ENCODE measurements at places on chromosomes 7 and 10.

GRCh38 chr10:43258562-43259212 is 8.2 kb downstream of the RASGEF1A start:
- no peak for DNase-seq

GRCh38 chr10:114683162-114683561 is 25.1 kb upstream of the ABLIM1 start:
- no peak for DNase-seq

- DNase-seq: no peak
Measured at GRCh38 chr10:133196221-133196915, 33.6 kb upstream of the UTF1 start.

DNA sequence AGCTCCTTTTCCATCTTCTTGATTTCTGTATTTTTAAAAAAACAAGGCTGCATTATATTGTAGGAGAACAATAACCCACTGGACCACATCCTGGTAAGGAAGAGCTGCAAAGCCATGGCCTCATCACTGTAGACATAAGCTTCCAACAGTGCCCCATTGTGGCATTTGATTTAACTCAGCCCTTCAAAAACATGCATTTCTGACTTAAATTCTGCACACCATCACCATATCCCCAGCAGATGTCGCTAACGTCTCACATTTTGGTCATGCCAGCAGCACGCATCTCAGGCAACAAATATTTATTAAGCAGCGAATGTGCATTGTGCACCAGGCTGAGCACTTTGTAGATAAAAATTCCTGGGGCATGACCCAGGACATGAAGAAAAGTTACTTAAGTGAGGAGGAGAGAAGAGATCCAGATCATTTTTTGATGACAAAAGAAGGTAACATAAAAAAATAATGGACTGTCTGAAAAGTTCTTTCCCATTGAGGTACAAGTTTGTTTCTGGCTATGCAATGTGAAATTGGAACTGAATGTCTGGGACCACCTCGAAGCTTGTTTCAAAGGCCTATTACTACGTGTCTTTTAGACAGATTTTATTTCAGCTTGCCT is 164.6 kb upstream of the CDCA7L start:
- peak; percentile 7 for DNase-seq

- DNase-seq: no peak
Measured at GRCh38 chr7:100966542-100967291, 2.6 kb upstream of the MUC12 start.

DNA sequence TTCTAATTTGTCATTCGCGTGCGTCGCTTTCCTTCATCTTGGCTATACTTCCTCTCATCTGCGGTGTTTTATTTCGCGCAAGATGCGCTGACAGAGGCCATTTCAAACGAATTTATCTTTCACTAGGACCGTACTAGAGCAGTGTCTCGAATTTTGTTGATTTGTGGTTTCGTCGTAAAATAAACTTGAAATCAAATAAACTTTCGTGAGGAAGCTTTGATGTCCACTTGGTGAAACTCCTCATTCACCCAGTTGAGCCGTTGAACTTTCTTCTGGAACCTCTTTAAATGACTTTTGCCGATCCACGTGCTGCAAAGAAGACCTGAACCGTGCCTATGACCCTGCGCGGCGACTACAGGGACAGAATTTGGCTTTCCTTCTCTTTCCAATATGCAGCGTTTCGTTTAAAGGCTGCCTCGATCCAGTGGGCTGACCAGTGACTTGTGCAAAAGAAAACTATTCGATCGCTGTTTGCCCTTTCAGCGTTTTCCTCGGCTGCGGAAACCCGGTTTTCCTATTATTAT is 163.9 kb upstream of the PPP1R3A start:
- DNase-seq: no peak

- DNase-seq: no peak
Measured at GRCh38 chr7:1738511-1738910, 68.4 kb downstream of the ELFN1 start.

DNA sequence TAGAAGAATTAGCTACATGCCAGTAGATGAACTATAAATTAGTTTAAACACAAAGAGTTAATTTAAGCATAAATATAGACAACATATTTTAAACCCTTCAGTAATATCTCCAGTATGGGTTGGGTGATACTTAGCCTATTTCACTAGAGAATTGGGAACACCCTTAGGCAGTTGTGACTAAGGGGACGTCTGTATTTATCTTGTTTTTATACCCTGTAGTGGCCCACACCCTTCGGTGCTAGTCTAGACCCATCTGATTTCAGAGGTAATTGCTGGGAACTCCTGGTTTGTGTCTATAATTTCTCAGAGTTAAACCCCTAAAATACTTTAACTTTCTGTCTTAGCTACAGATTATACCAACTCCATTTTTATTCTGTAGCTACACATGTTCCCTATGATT is 11.5 kb upstream of the STEAP4 start:
- DNase-seq: no peak

DNA sequence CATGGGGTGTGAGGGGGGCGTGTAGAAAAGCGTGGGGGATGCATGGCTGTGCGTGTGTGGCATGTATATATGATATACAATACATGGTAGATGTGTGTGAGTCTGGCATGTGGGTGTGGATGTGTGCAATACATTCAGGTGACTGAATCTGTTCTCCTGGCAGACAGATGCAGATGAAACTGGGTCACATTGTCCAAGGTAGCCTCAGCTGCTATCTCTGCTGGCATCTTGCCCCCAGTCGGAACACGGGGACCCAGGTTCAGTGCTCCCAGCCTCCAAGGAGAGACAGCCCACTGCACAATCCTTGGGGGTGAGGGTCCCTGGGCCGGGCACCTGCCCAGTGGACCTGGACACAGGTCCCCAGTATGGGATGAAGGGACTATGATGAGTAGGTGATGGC is 12.4 kb upstream of the SRRM3 start:
- no peak for DNase-seq

GRCh38 chr7:87212498-87212897 is 7.0 kb downstream of the TMEM243 start:
- no peak for DNase-seq

DNA sequence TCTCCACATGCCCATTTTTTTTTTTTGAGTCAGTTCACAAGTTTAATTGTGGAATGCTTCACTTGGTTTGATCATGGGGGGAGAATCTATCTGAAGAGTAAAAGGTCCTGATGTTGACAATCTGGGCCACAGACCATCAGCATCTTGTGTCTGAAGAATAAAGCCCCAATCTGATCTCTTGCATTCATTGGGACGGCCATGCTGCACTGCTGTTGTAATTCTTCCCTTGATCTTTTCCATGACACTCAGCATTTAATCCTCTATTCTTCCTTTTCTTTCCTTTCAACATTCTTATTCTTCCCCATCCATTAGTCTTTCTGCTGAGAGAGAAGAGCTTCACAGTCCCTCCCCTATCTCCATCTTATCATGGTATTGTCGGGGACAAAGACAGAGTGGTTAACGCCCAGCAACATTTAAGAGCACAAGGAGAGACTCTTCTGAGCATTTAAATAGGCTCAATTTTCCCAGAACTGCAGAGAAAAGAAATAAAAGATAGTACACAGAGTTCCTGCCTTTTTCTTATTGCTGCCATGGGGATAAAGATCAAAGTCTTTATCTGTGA is 1157.3 kb downstream of the SORCS3 start:
- no peak for DNase-seq

- DNase-seq: peak; percentile 51
Measured at GRCh38 chr10:11162828-11163599, 145.3 kb downstream of the CELF2 start.

GRCh38 chr7:25454020-25454419 is 225.7 kb upstream of the NPVF start:
- DNase-seq: no peak

- no peak for DNase-seq
Measured at GRCh38 chr7:25240340-25240739, 12.1 kb upstream of the NPVF start.

GRCh38 chr7:111053035-111053434 is 37.9 kb upstream of the LRRN3 start:
- no peak for DNase-seq

DNA sequence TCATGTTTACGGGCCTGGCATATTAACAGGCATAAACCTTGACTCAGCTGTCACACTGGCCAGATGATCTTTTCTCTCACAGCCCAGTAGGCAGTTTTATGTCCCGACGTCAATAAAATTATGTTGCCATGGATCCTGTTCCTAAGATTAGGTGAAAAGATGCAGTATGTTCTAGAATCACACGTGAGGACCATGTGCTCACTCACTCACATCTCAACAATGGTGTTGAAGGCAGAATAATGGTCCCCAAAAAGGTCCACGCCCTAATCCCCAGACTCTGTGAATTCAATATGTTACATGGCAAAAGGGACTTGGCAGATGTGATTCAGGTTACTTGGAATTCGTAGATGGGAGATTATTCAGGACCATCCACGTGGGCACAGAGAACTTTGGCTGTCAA is 3.5 kb downstream of the DOCK1 start:
- no peak for DNase-seq

GRCh38 chr7:95132500-95132899 is 191.8 kb downstream of the PON1 start:
- no peak for DNase-seq

GRCh38 chr7:137694405-137694804 is 152.4 kb downstream of the DGKI start:
- no peak for DNase-seq

DNA sequence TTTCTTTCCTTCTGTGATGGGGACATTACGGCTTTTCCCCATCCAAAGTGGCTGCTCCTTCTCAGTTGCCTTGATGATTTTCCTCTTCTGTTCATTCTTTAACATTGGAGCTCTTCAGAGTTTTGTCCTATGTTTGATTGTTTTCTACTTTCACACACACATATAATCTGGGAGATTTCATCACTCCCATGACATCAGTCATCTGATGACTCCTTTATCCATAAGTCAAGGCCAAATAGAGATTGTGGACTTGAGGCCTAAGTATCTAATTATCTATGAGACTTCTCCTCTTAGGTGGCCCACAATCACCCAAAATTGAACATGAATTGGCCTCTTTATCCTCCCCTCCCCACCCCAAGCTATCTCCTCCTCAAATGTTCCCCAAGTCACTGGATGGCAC is 5.3 kb upstream of the COL1A2 start:
- no peak for DNase-seq

DNA sequence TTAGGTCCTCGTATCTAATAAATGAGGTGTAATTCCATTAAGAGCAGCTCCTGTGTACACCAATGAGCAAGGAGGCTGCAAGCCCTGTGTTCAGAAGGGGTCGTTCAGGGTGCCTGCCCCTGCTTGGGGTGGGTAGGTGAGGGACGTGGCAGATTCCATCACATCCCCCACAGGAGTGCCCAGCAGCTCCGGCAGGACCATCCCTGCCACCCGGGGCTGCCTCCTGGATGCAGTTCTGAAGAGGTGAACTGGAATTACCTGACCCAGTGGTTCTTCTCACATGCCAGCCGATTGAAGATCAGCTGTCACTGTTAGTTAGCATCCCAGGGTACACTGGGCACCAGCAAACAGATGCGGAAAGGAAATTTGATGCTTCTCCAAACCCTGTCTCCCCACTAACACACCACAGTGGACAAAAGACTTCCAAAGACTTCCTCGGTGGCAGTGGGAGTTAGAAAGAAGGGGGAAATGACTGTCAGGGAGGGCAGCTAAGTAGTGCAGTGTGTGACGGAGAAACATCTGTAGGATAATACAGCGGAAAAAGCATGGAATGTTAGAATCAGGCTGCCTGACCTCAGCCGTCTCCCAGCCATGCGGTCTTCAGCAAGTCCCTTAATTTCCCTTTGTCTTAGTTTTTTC is 313.6 kb upstream of the ZMIZ1 start:
- no peak for DNase-seq

DNA sequence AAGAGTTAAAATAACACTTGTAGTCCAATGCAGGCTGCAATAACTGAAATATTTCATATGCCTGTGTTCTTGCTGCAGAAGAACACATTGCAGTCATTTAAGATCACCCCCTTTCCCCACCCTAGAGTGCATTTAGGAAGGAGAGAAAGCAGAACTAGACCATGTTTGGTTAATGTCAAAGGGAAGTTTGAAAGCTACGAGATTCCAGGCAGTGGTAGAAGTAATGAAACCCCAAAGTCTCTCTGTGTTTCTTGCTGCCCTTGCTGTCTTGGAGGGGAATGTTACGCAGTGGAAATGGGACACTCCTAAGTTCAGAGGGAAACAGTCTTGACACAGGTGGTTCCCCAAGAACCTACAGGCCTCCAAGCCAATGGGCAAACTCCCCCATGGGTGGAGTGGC is 242.9 kb downstream of the PTEN start:
- DNase-seq: no peak

- no peak for DNase-seq
Measured at GRCh38 chr10:69372126-69372980, 44.4 kb downstream of the TACR2 start.

DNA sequence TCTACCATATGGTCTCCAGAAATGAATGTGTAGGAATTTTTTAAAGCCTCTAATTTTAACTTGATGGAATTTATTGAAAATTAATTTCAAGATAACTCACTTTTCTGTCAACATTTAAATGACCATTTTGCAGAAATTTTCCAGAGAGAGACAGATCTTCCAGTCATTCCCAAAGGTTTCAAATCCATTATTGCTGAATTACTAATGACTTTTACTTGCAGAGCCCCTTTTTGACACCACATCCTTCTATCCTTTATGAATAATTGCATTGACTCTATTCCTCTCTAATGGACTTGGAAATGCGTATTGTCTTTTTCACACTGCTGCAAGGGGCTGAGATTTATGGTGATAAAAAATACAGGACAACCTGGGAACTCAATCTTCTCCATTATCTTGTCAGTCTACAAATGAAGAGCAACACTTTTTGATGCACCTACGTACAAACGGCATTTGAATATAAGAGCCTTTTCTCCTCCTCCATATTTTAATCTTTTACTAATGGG is 42.7 kb downstream of the CUBN start:
- no peak for DNase-seq

DNA sequence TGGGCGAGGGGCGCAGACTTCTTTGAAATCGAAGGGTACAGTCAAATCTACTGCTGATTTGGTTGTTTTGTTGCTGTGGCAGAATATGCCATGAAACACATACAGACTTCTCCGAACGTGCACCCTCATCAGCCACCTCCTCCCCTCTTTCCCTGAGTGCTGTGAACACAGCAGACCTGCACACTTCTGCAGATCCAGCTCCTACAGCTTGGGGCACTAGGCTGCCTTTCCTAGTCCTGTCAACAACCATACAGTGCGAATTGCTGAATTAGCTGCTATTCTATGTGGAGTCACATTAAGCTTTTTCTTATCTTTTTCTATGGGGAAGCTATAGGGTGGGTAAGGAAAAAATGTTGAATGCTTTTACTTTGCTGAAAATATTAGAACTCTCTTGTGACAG is 57.5 kb downstream of the COL17A1 start:
- DNase-seq: no peak

- no peak for DNase-seq
Measured at GRCh38 chr7:115417662-115418061, 495.8 kb downstream of the MDFIC start.
